ENCODE measurements at places on chromosomes 11 and 22.

DNA sequence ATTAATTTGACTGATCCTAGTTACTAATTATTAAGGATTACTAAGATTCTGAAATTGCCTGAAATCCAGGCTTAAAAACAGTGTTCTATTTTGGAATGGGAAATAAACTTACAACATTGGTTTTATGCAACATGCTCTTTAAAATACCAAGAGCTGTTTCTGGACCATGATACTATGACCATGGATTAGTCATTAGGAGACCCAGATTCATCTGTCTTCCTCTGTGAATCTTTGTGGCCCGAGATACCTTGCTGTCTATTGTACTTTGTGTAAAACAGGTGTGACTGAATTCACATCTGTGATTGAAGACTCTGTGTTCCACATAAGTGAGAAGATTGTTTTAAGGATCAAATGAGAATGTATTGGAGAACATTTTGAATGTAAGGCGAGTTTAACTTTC lies 98.8 kb downstream of the HSD17B12 start:
- no peak for DNase-seq

DNA sequence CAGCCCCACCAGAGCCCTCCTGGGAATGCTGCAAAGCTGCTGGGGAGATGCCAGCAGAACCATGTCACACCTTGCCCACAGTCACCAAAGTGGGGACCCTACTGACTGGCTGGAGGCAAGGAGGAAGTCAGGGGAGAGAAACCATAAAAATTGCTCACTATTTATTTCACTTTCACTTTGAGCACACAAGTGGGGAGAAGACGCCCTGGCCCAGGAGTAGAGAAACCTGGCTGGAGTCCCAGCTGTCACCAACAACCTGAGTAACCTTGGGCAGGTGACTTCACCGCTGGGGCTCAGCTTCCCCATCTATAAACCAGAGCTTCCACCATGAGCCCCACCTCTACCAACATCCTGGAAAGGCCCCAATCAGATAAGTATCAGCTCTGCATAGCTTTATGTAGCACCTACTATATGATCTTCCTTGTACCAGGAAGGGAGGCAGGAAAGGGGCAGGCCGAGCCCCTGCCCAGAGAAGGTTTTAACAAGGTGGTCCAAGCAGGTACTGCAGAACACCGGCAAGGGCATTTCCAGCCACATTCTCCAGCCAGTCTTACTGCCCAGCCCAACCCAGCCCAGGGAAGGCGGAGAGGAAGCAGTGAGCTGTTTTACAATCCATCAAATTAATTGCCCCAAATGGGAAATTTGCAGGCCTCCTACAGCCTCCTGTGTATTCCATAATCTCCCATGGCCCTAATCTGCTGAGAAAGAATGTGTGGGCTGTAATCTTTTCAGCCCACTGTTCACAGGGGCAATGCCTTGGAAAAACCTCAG lies 27.6 kb downstream of the PLEKHA7 start:
- no peak for DNase-seq

DNA sequence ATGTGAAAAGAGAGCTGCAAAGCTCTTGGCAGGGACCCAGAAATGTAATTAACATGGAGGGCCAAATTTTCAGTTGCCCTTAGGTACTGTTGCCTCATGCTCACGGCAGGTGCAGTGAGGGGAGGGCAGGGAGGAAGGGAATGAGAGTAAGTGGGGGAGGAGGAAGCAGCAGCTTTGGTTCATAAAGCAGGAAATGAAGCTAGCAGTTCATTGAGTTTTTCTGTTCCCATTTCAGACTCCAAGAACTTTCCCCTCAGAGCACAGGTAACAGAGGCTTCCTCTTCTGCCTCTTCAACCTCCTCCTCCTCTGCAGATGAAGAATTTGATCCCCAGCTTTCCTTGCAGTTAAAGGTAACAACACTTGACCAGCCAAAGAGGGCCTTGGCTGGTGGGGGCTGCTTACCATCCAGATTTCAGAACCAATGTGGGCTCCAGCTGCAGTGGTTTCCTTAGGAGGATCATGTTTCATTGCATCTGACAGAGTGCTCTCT lies 57.9 kb upstream of the PARVA start:
- DNase-seq = no peak

DNA sequence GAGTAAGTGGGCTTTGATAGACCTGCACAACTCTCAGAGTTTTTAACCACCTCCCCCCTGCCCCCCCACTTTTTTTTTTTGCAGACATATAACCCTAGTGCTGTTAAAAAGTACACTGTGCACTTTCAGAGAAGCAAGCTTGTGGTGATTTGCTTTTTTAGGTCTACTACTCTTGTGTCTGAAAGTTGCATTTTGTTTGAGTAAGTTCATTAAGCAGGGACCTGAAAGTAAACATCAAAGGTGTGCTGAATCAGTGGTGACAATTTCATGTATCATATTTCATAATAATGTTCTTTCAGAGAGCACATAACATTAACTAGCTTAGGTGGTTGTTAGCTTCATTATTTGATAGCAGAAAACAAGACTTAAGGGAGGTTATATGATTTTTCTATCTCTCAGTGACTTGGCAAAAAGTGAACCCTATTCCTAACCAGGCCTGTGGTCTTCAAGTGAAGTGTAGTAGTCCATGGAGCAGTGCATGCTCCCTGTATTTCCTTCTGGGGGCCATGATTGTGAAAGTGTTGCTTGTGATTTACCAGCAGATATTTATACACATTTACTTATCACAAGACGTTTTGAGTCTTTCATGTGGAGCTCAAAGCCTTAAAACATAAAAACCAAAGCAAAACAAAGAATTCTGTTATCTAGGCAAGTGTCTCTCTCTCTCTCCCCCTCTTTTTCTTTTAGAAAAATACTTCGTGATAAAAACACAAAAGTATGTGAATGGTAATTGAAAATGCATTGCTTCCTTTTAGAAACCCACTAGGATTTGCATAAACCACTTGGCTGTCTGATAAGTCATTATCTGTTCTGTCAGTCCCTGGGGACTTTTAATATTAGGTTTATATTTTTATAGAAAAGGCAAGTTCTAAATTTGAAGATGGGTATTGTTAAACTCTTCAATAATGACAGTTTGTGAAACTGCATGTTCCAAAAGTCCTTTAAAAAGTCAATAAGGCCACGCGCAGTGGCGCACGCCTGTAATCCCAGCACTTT lies 7.5 kb upstream of the RAG2 start:
- DNase-seq = no peak

DNA sequence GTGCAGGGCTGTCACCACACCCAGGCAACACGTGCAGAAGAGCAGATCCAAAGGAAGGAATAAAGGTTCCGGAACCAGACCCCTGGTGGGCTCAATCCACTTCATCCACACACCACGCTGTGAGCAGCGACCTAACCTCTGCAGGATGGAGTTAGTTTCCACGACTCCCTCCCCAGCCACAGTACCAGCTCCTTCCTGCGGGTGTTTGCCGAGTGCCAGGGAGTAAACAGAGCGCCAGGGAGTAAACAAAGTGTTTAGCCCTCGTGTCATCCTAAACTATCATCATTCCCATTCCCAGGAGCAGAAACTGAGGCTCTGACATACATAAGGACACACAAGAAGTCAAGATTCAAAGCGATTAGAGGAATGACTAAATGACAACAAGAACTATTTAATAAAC lies 261.3 kb downstream of the MN1 start:
- no peak for DNase-seq

DNA sequence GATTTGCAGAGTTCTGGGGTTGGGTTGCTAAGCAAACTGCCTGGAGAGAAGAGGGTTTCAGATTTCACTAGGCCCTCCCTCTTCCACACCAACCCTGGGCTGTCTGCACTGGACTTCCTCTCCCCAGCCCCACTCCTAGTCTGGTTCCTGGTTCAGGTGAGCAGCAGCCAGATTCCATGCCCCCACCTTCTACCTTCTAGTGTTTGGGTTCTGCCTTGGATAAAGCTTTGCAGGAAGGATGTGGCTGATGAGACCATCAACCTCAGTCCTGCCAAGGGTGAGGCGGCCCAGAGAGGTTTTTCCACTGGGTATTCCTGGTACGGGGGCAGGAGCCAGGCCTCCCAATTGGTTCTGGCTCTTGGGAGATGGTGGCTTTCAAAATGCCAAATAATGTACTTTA lies 68.3 kb downstream of the BCR start:
- DNase-seq = peak; percentile 15

- DNase-seq = no peak
These were observed 116.1 kb downstream of the CYP2R1 start for GRCh38 chr11:14775897-14776296.

- no peak for DNase-seq
These were observed 146.5 kb downstream of the CCDC34 start for GRCh38 chr11:27216270-27217149.

DNA sequence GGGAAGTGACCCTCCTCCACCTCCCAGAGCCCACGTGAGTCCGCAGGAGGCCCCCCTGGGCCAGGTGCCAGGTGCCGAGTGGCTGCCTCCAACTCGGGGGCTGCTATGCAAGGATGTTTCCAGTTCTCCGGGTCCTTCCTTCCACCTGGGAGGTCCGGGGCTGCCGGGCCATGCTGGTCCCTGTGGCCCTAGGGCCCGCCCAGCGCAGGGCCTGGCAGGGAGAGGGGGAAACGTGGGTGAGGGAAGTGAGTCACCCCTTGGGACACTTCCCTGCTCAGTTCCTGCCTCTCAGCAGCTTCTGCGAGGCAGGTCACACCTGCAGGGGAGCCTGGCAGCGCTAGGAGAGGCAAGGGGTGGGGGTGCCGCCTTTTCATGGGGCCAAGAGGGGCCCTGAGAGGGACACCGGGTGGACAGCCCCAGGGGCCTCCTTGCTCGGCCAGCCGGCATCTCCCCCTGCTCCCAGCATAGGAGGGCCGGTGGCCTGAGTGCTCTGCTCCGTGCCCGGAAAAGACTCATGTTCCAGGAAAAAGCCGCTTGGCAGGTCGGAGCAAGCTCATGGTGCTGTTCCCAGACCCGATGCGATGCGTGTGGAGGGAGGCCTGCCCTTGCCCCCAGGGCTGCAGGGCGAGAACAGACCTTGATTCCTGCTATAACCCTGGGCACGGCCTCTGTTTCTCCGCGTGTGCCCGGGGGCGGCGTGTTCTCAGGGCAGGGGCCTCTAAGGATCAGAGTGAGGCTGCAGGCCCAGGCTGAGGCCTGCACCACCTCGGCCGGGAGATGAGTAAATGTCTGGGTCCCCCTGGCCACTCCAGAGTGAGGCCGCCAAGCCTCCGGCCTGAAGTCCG lies 30.3 kb upstream of the WNT7B start:
- peak; percentile 85 for DNase-seq

DNA sequence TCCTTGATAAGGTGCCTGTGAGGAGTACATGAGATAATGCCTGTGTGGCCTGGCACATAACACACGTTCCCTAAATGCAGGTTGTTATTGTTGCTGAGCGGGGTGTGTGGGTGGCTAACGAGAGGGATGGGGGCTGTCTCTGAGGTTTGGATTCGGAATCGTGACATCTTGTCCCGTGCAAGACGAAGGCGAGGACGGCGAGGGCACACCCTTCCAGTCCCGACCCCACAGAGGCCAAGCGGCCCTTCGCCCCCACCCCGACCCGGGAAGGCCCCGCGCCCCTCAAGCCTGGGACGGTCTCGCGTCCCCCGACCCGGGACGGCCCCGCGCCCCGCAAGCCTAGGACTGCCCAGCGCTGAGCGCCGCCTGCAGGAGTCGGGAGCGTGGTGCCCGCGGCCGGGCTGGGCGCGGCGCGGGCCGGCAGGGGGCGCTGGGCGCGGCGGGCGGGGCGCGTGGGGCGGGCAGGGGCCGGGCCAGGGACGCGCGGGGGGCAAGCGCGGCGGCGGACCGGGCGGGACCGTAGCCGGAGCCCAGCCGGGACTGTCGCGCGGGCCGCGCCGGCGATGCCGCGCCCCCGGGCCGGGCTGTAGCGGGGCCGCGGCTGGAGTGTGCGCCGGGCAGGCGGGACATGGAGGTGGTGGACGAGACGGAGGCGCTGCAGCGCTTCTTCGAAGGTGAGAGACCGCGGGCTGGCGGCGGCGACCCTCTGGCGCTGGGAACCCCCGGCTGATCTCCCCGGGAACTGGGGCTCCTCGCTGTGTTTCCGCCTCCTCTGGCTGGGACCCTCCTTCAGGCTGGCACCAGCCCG lies at the start of gene MYRF:
Gene MYRF, plus strand, starts transcription at position 520 of the 808 bp plus-strand sequence. Its CDS starts 109 bp downstream, at position 629.
- peak; percentile 31 for DNase-seq

DNA sequence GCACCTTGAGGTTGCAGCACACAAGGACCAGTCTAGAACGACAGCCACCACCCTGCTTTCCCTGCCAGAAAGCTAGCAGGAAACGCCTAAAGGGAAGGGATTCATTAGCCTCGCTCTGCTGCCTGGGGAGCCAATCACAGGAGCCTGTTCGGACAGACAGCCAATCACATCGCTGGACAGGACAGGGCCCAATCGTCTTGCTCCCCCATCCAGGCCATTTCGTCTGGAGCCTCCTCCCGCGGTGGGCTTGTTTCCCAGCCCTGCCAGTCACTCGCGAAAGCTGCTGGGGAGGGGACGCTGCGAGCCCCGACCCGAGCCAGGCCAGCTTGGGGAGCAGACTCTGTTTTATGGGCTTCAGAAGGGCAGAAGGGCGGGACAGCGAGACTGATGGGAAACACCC lies 79.8 kb upstream of the NCAM1 start:
- DNase-seq = peak; percentile 86

DNA sequence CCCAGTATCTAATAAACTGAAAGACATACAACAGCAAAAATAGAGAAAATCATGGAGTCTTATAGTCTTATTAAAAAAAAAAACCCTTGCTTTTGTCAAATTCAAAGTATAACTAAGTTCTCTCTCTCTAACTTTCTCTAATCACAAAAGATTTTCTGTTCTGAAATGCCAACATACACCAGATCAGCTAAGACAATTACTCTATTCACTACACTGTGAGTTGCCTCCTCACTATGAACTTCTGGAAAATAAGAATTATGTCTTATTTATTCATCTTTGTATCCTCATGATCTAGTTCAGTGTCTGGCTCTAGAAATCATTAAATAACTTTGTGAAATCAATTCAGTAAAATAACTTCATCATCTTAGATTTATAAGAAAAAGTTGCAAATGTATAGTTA lies 12.7 kb downstream of the FAM76B start:
- DNase-seq = no peak

DNA sequence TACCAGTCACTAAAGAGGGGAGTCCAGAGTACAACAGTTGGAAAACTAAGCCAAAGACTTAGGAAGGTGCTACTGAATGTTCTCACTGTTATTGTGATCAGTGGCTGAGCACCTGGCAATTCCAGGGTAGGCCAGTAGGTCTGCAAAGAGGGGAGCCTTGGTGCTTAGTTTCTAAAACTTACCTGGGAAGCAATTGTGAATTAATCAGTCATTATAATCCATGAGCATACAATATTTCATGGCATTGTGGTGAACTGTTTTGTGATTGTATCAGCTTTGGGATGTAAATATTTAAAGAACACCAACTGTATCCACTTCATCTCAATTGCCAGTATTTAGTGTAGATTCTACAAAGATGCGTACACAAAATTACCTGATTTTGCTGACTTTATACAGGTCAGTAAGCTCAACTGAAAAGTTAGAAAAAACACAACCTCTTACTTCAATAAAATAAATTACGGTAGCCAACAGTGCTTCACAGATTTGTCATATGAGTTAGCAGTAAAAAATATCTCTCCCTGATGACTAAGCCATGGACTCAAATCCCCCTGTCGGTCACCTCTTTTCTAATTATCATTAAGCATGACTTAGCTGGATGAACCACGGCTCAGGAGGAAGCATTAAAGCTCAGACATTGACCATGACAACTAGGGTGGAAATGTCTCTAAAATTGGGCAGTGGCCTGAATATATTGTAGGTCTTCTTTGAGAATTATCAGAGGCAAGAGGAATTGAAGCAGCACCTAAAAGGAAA lies 30.8 kb upstream of the SORL1 start:
- DNase-seq = peak; percentile 37

Measured in RWPE1 (cell line).